ENCODE measurements at places on chromosomes 2 and 18.

DNA sequence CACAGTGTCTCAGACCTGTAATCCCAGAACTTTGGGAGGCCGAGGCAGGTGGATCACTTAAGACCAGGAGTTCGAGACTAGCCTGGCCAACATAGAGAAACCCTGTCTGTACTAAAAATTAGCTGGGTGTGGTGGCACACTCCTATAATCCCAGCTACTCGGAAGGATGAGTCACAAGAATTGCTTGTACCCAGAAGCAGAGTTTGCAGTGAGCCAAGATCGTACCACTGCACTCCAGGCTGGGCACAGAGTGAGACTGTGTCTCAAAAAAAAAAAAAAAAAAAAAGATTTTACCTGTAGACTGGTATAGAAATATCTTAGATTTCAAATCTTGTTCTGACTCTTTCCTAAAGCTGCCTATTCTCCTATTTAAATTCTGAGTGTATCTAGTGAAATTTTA is 7.2 kb upstream of the KLHL29 start:
- no peak for DNase-seq

GRCh38 chr2:197249381-197250083 is 61.0 kb downstream of the ANKRD44 start:
- DNase-seq: no peak

DNA sequence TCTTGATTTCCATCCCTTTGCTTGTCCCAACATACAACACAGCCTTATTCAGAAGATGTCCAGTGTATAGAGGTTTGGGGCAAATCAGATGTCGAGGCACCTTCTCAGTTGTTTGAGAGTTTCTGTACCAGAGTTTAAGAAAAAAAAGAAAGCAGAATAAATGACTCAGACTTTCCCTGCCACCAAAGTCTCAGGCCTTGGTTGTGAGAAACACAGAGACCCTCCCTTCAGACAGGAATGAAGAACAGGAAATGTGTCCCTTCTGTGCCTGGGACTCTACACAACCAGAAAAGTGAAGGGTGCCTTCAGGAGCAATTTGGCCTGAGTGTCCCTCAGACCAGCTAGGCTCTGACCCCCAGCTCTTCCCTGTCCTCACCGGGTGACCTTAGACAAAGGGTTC is 37.3 kb upstream of the REL start:
- no peak for DNase-seq

GRCh38 chr18:1585881-1586488 is 681.3 kb downstream of the ADCYAP1 start:
- DNase-seq: peak; percentile 18

GRCh38 chr18:56412951-56413350 is 225.4 kb downstream of the TXNL1 start:
- DNase-seq: no peak

GRCh38 chr2:19219060-19219459 is 139.4 kb downstream of the OSR1 start:
- DNase-seq: no peak

- no peak for DNase-seq
Observed at GRCh38 chr2:40041422-40042382, 262.6 kb upstream of the THUMPD2 start.

DNA sequence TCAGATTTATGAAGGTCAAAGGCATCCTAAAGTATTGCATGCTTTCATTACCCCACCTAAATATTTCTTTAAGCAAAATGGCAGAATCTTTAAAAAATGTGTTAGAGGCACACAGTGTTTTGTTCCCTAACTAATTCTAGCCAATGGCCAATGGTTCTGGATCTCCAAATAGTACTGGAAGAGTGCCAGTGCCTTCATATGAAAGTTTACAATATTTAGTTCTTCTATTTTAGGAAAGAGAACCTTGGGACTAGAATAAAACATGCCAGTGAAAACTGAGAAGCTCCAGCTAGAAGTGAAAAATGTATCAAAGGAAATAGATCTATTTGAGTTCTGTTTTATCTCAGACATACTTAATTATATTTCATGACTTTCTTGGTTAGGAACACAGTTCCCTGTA is 37.1 kb downstream of the TACR1 start:
- DNase-seq: no peak

DNA sequence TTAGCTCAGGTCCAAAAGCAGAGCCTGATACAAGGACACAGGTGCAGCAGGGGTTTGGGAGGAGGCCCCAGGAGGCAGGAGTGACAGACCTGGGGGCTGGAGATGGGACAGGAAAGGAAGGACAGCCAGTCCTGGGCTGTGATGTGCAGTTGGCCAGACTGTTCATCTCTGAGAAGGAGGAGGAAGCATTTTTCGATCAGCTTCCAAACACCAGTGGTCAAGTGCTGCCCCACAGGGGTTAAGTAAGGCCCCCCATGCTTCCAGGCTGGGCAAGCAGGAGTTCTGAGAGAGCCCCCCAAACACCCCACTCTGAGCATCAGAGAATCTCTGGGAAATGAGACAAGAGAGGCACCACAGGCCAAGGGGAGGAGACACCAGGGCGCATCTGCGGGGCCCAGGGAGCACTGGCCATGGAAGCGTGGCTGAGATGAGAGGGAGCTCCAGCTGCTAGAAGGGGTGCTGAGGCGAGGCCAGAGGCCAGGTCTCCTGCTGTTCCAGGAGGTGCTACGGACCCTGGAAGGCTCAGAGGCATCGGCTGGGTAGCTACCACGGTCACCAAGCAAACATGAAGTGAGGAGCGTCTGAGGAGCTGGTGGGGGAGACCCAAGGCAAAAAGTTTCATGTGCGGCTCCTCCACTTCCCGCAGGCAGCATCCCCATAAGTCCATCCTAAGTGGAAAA is 5.6 kb upstream of the HDAC4 start:
- no peak for DNase-seq

DNA sequence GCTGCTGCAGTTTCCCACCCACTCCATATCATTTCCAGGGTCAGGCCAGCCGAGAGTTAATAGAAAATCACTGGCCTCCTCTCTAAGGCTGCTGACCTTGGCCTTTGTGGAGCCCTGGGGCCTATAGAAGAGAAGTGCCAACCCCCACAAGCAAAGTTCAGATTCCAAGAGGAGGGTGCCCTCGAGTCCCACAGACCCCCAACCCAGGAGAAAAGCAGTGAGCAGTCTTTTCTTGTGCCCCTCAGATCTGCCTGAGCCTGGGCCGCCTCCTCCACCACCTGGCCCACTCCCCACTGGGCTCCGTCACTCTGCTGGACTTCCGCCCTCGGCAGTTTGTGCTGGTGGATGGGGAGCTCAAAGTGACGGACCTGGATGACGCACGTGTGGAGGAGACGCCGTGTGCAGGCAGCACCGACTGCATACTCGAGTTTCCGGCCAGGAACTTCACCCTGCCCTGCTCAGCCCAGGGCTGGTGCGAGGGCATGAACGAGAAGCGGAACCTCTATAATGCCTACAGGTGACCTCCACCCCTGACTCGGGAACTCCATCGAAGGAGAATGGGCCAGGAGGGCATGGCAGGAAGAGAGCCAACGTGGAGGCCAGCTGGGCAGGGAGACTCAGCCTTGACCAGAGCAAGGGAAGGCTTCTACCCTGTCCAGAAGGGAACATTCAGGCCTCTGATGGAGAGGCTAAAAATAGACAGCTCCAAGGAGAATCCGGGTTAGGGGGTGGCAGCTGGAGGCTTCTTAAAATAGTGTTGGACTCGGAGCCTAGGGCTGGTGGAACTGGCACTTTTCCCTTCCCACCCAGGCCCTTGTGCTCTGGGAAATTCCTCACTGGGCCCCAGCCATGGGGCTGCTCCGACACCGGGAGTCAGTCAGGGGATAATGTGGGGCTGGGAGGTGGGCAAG is 6.2 kb downstream of the PKDCC start:
- DNase-seq: no peak

DNA sequence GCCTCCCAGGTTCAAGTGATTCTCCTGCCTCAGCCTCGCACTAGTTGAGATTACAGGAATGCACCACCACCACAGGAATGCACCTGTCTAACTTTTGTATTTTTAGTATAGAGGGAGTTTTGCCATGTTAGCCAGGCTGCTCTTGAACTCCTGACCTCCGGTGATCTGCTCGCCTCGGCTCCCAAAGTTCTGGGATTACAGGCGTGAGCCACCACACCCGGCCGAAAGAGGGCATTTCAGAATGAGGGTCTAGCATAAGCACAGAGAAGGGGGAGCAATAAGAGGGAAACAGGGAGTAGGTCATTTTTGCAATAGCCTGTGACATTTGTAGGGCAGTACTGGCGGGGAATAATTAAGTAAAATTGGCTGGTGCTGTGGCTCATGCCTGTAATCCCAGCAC is 1.9 kb upstream of the SPAST start:
- DNase-seq: no peak

DNA sequence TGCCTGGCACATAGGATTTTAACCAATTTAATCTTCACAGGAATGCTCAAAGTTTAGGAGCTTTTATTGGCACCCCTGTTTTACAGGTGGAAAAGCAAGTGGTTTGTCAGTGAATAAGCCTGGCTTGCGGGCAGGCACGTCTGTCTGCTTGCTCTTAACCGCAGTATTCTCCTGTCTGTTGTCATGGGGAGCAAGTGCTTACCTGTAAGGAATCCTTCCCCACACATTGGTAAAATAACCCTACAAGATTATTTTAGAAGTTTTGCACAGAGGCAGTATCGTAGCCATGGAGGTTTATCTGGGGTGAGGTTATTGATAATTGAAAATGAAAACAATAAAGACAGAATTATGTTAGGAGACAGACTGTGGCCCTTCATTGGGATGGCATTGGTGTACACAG is 174.9 kb downstream of the AGAP1 start:
- DNase-seq: no peak

DNA sequence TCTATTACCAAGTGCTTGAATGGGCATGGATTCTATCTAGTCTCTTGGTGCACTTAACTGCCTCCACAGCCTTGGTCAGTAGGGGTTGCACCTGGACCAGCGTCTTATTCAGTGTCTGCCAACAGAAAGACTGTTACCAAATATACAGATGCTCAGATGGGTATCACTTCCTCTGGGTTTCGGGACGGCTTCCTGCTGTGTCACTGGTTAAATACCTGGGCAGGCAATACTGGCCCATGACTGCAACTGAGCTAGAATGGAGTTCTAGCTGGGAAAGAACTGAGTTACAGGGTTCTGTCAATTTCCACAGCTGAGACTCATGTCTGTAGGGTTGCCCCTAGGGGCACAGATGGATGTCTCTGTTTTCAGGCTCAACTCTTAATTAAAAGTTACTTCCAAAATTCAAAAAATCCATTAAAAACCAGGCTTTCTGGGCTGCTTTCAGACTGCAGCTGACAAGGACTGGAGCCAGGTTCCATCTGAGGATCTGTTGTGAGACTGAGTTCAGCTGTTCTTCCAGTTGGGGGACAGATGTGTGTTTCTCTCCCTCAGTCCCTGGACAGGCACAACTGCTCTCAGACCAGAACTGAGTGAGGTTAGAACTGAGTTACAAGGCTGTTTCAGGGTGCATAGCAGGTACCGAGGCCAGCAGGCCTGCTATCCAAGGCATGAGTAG is 789.6 kb upstream of the SLC8A1 start:
- no peak for DNase-seq

- DNase-seq: no peak
Observed at GRCh38 chr18:30451981-30452380, 590.6 kb downstream of the DSC3 start.

- DNase-seq: no peak
Observed at GRCh38 chr18:2914881-2915240, 68.1 kb downstream of the EMILIN2 start.

GRCh38 chr2:213147538-213147937 is 3.9 kb downstream of the IKZF2 start:
- peak; percentile 57 for DNase-seq

- no peak for DNase-seq
Observed at GRCh38 chr2:96907115-96908041, 37.5 kb upstream of the SEMA4C start.

DNA sequence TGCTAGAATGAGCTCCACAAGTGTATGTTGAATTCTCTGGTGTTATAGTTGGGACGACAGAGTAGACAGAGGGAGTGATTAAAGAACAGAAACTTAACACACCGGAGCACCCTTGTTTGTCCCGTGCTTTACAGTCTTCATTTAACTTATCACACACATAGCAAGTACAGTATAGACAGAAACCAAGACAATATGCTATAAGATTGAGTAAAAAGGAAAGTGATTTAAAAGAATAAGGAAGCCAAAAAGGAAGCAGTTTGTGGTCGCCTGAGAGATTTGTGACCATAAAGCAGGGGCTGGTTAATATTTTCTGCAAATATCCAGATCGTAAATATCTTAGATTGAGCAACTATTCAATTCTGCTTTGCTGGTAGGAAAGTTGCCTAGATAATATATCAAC is 1128.4 kb downstream of the TSN start:
- no peak for DNase-seq

GRCh38 chr18:71887509-71887908 is 656.6 kb downstream of the CBLN2 start:
- DNase-seq: no peak

- no peak for DNase-seq
Observed at GRCh38 chr18:22309191-22309590, 108.5 kb downstream of the CTAGE1 start.

DNA sequence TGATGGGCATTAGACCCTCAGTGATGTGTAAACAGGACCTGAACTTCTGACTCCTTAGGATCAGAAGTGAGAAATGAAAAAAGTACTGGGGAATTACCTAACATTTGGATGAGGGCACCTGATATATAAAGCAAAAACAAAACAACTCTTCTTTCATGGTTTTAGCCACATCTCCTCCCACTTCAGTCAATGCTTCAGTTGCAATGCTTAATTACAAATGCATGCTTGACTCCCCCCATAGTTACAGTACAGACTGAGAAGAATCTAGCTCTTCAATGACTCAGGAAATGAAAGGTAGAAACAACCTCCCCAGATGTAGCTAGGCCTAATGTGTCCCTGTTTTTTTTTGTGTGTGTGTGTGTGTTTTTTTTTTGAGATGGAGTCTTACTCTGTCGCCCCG is 276.8 kb upstream of the POU3F3 start:
- DNase-seq: no peak

DNA sequence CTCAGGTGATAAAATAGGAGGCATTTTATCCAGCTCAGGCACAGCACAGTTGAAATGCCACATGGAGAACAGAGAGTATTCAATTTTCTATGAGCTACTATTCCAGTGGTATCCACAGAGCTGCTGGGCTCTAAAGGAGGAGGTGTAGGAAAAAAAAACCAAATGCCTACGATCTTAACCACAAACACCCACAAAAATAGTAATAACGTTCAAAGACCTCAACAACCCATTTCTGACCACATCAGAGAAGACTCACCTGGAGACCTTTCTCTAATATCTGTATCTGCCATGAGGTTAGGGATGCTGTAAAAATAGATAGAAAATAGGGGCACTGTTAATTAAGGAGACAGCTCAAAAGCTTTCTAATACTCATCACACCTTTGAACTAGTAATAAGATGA is 294.6 kb upstream of the PARD3B start:
- no peak for DNase-seq

DNA sequence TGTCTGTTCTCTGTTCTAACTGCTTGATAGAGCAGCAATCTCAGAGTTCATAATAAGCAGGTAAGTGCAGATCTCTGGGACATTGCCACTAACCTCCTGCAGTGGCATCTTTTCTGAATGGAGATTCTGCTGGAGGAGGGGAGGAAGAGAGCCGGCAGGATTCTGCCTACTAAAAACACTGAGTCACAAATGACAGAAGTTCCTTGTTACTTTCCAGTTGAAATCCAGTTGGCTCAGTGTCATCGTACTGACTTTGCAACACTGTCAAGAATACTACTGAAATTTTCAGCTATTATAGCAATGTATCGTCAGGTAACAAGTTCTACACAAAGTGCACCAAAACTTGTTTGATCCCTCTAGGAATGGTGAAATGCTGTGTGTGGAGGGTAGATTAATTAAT is 79.6 kb upstream of the ST6GAL2 start:
- no peak for DNase-seq

Data from CD4-positive, alpha-beta T cell treated with Interleukin-4 for 4 hours (primary cell).